ENCODE measurements at places on chromosomes 7 and 10.

- no peak for DNase-seq
Observed at GRCh38 chr7:26626156-26626555, 238.2 kb downstream of the SKAP2 start.

DNA sequence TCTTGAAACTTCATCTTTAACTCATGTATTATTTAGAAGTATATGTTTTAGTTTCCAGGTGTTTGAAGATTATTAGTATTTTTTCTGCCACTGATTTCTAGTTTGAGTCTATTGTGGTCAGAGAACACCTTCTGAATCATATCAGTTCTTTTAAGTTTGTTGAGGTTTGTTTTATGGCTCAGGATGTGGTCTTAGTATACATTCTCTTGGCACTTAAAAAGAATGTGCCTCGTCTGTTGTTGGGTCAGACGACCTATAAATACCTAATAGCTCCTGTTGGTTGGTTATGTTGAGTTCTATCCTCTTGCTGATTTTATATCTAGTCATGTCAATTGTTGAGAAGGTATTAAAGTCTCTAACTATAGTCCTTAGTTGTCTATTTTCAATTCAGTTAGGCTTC lies 15.9 kb downstream of the TDRD1 start:
- DNase-seq: no peak

DNA sequence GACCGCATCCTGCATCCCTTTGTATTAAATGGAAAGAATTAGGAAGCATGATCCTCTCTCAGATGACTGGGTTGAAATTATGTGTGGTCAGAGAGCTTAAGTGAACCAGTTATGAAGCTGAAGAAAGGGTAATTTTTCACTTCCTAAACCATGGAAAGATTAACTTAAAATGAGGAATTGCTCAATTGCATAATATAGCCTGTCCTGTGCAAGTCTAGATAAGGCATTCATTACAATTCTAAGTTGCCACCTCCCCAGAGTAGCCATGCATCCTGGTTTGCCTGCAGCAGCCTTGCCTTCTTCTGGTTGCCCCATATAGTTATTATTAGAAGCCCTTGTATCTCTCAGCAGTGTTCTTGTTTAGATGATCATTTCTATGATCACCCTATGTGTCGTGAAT lies 45.3 kb downstream of the STARD3NL start:
- no peak for DNase-seq

GRCh38 chr10:6061056-6061455 lies 1.1 kb downstream of the IL2RA start:
- no peak for DNase-seq

GRCh38 chr10:69360485-69361302 lies 56.0 kb downstream of the TACR2 start:
- DNase-seq: no peak

DNA sequence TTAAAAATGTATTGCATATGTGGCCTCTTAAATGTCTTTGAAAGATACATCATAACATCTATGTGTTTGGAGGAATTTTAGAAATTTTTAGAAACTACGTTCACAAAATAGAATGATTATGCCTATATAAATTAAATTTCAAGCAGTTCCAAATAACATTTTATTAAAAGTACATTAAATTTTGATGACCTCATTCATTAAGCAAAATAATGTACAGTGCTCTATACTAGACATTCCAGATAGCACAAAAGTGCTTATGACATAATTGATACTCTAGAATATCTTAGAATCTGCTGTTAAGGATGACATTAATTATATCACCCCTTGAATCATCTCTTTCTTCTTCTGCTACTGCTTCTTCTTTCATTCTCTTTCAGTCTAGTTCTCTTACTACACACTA lies 528.9 kb downstream of the GFRA1 start:
- no peak for DNase-seq

- DNase-seq: no peak
Observed at GRCh38 chr7:33287738-33288137, 158.4 kb downstream of the BBS9 start.

DNA sequence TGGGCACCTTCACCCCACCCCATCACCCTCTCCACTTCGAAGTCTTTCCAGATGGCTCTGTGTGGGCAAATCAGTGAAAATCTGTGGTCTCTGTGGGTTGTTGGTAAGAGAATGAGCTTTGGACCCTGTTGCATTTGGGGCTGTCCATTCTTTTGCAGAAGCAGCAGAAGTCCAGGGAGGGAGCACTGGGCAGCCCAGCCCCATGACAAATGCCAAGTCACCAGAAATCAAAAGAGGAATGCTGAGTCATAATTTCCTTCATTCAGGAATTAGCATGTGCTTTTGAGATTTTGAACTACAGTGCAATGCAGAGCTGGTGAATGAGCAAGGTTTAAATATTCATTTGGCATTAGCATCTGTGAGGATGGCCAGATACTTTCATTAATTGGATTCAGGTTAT lies 556.2 kb downstream of the LRMDA start:
- no peak for DNase-seq

DNA sequence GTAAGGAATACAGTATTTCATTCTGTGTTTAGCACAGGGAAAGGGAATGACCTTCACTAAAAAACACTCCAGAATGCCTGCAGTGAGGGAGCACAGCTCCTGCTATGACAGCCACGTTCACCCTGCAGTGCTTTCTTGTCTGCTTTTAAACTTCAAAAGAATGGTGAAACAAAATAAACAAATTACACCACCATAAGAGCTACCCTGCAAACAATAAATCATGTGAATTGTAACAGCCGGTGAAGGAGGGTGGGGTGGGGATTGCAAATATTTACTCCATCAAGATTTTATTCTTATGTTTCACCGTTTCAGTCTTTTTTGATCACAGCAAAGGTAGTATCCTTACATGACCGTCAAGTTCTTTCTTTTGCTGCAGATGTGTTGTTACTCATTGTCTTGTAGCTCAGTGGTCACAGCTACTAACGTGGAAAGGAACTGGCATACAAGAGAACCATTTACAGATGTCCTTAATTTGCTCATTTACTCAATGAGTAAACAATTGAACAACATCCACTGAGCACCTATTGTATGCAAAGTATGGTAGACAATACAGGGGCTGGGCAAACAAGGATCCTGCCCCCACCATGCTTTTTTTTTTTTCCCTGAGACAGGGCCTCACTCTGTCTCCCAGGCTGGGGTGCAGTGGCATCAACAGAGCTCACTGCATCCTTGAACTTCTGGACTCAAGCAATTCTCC lies 4.1 kb upstream of the CHN2 start:
- peak; percentile 58 for DNase-seq

DNA sequence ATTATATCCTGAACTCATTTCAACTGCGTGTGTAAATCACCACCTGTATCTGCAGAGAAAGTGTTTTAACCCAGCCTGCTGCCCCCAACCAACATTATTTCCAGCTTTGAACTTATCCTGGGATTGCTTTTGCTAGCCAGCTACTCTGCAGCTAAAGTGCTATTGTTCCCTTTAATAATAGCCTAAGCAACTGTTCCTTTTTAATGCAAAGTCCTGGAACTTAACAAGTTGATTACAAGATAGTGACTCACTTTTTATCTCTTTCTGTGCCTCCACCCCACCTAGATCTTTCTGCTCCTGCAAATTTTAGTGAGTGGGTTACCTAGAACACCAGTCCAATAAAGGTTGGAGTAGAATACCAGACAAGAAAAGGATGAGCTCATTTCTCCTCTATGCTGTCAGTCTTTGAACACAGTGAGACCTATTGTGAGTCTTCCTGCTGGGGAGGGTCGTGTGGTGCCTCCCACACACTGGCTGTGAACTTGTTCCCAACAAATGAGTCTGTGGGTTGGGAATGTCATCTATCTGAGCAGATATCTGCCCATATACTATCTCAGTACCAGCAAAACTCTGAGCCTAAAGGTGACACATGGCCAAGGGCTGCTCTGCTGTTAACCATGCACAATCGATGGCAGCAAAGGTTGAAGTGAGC lies 137.7 kb downstream of the FAM204A start:
- no peak for DNase-seq

- DNase-seq: no peak
Observed at GRCh38 chr10:14609178-14609577, 165.5 kb downstream of the FAM107B start.

- DNase-seq: no peak
Observed at GRCh38 chr10:106384496-106384895, 780.0 kb downstream of the SORCS1 start.

DNA sequence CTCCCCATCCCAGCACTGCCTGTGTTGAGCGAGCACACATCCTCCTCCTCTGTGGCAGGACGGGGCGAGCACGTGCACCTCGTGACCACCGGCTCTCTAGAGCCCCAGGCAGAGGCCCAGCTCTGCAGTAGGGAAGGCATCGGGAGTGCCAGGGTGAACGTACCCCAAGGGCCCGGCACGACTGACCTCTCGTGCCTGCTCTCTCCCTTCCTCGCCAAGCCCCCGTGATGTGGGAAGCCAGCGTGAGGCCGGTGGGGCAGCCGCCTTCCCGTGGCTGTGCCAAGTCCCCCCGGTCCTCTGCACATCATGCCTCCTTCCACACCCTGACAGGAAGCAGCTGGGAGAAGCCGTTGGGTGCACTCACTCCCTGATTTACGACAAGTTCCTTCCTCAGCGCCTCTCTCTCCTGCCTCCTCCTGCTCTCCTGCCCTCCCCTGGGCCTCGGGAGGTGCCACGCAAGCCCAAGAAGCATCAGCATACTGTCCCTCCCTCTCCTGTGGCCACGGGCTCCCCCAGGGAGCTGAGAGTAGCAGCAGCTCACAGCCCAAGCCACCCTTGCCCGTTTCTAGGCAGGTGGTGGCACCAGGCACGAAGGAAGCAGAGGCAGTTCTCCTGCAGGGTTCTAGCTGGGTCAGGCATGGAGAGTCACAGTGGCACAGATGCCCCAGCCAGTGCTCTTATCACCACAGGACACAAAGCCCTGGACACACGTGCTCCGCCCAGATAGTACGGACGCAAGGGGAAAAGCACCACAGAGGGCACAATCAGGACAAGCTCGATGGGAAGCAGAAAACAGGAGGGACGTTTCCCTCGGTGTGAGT lies 47.0 kb downstream of the AMZ1 start:
- DNase-seq: no peak

DNA sequence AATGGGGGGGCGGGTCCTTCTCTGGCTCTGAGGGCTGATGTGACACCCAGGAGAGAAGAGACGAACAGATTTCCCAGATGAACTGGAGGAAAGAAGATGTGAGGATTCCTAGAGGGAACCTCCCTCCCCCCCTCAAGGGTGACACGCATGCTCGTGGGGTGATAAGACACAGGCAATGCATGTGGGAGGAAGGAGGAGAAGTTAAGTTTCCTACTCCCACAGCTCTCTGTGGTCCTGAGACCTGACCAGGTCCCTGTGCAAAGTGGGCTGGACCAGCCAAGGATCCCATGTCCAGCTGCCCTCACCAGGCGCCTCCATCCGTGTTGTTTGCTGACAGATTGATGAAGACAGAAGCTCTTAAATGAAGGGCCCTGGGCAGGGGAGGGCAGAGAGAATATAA lies 112.6 kb downstream of the SH3PXD2A start:
- no peak for DNase-seq

DNA sequence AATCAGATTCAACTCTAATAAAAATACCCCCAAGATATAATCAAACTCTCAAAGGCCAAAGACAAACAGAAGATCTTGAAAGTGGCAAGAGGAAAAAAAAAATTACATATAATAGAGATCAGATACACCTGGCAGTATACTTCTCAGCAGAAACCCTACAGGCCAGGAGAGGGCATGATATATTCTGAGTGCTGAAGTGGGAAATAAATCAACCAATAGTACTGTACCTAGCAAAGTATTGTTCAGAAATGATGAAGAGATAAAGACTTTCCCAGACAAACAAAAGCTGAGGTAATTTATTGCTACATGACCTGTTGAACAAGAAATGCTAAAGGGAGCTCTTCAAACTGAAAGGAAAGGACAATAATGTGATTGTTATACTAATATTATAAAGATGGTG lies 291.9 kb downstream of the SH2D4B start:
- DNase-seq: no peak

DNA sequence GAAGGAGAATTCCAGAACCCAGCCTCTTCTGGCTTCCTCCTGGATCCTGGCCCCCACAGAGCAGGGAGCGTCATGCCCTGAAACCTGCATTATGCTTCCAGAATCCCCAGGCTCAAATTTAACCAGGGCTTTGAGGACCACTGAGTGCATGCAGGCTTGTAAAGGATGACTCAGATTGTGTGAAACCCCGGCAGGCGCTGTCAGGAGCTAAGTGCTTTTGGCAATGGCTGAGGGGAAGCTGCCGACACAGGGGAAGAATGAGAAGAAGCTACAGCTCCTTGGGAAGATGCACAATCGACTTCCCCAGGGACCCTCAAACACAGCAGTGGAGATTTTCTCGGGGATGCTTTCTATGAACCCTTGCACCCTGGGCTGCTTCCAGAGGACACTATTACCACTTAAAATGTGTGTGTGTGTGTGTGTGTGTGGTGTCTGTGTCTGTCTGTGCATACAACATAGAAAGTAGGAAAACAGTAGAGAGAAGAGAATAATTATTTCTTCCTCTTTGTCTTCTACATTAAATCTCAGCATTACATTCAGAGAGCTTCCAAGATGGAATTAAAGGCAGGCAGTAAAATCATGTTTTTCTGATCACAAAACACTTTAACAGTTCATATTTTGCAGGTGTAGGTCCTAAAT lies 183.5 kb upstream of the INHBA start:
- DNase-seq: no peak

DNA sequence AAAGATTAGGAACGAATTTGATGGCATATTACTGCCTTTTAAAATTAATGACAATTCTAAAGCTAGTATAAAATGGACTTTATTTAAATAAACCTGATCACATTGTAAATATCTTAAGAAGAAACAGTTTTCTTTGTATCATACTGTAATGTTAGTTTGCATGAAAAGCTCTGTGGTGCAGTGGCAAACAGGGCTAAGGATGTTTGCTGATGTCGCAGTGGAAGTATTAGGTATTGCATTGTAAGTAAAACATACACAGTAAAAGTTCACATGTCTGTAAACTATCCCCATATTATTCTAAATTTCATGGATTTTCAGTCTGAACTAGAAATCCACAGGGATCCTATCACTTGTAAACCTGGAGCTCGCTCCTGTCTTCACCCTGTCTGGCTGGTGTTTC lies 252.6 kb upstream of the ZNF32 start:
- no peak for DNase-seq

GRCh38 chr10:17220652-17221100 lies 7.4 kb upstream of the VIM start:
- no peak for DNase-seq

- DNase-seq: no peak
Observed at GRCh38 chr10:116154651-116155050, 118.4 kb downstream of the GFRA1 start.

DNA sequence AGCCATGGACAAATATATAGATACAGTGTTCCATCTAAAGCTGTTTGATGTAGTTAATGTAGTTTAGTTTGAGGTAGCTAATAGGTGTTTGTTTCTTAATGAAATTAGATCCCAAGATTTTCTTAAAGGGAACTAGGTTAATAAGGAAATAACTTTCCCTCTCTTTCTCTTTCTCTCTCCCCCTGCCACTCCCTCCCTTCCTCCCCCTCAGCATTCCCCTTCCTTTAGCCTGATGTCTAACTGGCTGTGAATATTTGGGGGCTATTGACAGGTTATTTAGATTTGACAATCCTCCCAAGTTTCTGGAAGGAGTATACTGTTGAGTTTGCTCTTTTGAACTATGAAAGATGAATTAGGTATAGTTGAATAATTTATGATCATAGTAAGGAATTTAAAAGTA lies 65.2 kb upstream of the OIT3 start:
- DNase-seq: no peak
